ENCODE measurements at places on chromosomes 7 and 10. TPM values are rescaled to one million over a fixed set of nuclear protein-coding genes. Genes with fewer than 3 reads are reported as not detected.

Gene GRID1
- total RNA-seq, result not detected

DNA sequence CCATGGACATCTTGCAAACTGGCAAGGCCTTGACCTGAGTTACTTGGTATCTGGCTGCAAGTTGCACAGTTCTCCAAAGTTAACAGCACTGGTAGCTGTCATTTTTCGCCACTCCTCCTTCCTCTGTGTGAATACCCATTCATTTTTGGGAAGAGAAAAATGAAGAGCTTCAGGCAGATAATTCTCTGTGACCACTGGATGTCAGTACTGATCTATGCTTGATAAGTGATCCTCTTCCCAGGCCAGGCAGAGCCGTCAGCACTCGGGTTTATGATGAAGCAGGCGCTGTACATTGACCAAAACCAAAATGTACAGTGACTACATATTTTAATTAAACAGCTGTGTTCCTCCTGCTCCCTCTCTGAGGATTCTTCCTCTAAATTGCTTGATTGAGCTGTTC is 55.9 kb upstream of the PDZD8 start:
- no peak for DNase-seq

DNA sequence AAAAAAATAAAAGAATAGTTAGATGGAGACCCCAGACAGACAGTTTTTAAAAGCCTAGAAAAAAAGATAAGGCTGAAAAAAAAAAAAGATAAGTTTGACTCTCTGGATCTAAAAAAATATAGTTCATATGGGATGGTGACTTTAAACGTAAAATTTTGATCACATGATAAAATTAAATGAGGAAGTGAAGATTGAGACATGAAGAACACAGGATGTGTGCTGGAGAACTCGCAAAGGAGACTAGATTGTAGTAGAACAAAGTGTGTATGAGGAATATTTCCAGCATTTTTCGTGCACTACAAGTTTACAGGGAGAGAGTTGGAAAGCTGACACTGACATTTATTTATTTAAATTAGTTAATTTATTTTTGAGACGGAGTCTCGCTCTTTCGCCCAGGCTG is 286.4 kb downstream of the PRPF18 start:
- no peak for DNase-seq

DNA sequence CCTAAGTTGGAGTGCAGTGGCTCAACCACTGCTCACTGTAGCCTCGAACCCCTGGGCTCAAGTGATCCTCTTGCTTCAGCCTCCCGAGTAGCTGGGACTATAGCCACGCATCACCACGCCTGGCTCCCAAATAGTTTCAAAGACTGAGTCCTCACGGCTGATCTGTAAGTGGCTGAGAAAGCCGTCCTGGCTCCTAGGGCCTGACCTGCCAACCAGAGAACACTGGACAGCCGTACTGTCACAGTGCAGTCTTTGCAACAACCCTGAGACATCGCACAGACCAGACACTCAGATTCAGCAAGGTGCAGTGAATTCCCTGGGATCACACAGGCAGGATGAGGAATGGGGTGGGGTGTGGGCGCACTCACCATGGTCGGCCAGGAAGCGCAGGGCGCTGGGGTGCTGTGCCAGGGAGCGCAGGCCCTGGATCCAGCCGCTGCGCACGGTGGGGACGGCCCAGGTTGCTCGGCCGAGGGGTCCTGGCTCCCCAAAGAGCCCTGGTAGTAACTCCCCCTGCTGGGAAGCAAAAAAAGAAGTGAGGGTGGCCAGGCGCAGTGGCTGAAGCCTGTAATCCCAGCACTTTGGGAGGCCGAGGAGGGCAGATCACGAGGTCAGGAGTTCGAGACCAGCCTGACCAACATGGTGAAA is 10.7 kb downstream of the BRAT1 start:
- DNase-seq, result no peak

GRCh38 chr7:98213296-98213887 is 2.2 kb downstream of the BHLHA15 start:
- no peak for DNase-seq

GRCh38 chr7:85669225-85669624 is 482.4 kb upstream of the SEMA3D start:
- DNase-seq, result no peak

GRCh38 chr7:74454021-74454924 is 567 bp downstream of the GTF2IRD1 start:
- no peak for DNase-seq

DNA sequence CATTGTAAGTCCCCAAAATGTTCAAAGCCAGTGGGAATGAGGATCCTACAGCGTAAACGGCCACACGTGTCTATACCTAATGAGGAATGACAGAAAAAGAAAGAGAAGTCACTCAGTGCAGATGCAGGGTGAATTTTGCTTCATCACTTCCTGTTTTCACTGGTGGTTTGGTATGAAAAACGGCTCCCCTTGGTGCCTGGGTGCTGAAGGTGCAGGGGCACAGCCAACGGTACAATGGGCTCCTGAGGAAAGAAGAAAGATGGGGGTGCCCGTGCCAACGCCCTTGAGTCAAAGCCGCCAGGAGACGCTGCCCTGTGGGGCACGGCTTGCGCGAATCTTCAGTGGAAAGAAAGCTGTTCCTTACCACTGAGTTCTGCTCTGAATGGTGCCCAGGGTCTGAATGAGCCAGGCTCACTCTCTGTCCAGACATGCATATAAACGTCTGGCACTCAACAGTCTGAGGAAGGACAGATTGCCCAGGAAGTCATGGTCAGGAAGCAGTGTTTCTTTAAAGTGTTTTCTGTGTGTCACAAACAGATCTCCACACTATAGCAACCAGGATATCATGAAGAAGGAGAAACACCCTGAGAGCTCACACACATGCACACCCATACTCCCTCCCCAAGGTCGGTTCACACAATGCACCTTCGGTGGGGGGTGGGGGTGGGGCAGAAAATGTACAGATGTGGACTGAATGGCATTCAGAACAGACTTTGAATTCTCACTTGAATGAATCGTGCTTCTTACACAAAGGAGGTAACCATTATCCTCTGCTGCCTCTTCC is 105.8 kb downstream of the ELMO1 start:
- peak; percentile 73 for DNase-seq

GRCh38 chr10:15620836-15621515 is 98.7 kb downstream of the ITGA8 start:
- DNase-seq, result no peak

Gene GET4
- 83.1 TPM for total RNA-seq

Gene PAPSS2
- not detected for total RNA-seq

Gene NFKB2
- 398 TPM for total RNA-seq

DNA sequence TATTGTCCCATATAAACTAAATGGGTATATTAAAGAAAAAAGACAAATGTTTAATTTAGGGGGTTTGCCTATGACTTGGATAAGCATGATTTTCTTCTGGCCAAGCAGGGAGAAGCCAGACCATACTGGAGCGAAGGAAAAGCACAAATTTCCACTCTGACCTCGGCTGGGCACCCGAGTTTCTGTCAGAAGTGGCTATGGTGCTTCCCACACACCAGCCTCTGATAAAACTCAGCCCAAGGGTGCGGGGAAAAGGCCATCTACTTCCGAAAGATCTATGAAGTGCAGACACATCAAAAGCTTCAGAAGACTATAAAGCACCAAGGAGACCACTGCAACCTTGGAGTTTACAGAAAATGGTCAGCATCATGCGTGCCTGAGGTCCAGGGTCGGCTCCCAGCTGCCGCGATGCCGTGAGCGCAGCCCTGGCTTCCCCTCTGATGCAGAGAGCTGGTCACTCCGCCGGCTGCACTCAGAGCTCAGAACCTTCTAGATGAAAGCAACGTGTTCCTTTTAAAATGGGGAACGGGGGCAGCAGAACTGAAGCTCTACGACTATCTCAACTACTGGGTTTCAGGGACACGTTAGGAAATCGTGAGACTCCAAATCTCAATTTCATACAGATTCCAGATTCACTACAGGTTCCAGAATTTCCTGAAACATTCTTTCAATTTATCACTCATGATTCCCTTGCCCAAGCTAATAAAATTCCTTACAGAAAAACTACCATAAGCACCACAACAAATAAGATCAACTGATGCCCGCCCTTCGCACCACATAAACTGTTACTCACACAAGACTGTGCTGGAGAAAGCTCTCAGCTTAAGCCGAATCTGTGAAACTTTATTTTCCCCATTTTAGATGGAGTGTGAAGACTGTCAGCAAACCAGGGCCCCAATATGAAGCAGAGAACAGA is 84.5 kb downstream of the DIP2C start:
- DNase-seq, result no peak

DNA sequence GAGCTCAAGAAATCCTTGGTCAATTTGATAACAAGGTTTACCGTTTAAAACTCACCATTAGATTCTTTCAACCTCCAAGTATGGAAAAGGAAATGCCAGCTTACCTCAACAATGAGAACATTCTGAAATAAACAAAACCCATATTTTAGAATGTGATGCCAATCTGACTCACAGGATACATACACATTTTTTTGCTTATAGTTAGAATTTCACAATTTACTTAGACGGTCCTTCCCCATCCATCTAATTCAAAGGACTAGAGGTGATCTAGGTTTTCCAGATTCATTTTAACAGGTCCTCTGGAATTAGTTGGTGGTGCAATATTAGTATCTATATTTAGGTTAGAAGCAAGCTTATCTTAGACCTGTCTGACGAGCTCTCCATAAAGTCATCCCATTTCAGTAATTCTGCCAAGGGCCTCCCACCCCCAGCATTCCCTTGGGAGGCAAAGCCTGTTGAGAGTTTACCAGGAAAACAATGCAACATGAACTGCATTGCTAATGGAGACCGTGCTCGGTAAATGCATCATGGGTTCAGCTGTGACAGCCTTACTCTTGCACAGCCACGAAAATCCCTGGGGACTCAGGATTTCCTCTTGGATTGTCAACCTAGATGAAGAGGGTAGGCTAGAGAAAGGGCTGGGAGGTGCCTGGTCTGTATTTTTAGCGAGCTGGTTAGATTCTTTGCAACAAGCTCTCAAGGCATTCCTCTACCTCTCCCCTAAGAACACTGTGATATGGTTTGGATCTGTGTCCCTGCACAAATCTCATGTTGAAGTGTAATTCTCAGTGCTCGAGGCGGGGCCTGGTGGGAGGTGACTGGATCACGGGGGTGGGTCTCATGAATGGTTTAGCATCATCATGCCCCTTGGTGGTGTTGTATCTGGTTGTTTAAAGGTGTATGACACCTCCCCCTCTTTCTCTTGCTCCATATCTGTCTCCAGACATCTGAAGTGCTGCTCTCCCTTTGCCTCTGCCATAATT is 93.8 kb downstream of the PRTFDC1 start:
- no peak for DNase-seq

- no peak for DNase-seq
Measured at GRCh38 chr10:30831426-30831825, 200.2 kb downstream of the ZNF438 start.

Gene TRPV6
- total RNA-seq, result not detected

Gene JMJD1C
- total RNA-seq, result 377 TPM

Gene ANKRD1
- total RNA-seq, result not detected

- DNase-seq, result no peak
Measured at GRCh38 chr7:130144312-130145171, 60.7 kb downstream of the TMEM209 start.

DNA sequence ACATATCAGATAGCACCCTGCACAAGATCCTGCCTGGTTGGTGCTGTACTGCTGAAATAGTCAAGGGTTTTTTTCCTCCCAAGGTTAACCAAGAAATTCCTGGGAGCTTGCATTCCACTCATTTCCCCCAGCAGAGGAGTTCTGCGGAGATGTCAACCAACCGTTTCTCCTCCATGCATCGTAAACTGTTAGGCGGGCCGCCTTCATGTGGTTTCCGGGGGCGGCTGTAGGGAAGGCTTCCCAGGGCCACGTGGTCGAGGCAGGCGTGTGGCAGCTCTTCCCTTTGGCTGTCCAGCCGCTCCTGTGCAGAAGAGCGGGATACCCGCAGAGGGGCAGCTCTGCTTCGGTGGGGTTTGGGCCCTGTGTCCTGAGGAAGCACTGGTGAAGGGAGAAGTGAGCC is 113.7 kb downstream of the RGS10 start:
- no peak for DNase-seq

DNA sequence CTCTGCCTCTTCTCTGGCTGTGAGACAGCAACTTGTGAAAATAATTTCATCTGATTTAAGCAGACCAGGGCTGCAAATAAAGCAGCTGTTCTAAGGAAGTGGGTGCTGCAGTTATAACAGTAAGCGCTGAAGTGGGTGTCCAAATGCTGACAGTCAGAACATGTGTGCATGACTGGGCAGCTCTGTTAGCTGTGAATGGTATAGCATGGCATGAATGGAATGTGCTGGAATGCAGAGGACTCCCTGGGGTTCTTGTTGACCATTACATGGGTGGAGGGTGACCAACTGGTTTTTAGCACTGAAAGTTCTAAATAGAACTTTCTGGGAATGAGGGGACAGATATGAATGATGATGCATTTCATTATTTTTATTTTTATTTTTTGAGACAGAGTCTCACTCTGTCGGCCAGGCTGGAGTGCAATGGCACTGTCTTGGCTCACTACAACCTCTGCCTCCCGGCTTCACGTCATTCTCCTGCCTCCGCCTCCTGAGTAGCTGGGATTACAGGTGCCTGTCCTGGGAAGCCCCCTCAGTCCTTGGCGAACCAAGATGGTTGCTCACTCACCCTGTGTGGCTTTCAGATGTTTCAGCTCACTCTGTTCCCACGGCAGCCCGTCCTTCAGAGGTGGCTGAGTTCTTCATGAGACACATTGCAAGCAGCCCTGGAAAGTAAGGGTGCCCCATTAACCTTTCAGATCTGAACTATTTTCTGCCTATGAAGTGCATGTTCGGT is 319.8 kb upstream of the PHYHIPL start:
- DNase-seq, result no peak

Gene BCCIP
- 41.3 TPM for total RNA-seq

GRCh38 chr7:48245751-48246472 is 74.7 kb downstream of the ABCA13 start:
- no peak for DNase-seq

Gene GPR85
- not detected for total RNA-seq

Gene OGDH
- total RNA-seq, result 36.8 TPM

GRCh38 chr7:91514591-91514990 is 250.4 kb downstream of the FZD1 start:
- DNase-seq, result no peak

DNA sequence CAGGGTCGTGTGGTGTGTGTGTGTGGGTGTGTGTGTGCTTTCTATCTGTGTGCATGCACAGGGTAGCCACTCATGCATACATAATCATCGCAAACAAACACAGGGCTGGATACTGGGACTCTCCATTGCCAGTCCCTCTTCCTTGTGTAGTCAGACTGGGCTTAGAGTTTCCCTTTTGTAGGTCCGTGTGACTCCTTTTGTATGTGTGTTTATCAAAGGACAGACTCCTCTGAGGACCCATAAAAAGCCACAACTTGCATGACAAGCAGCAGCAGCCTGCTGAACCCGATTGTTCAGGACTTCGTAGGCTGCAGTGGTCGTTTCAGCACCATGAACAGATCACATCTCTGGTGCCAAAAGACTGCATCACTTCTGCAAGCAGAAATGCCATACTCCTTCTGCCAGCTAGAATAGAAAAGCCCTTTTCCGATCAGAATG is 895 bp downstream of the VSTM2A start:
- DNase-seq, result no peak

Gene SUGCT
- total RNA-seq, result 3.4 TPM
